ENCODE measurements at places on chromosomes 12 and 14.

GRCh38 chr12:65517656-65518210 lies 239.2 kb downstream of the MSRB3 start:
- DNase-seq, result no peak

GRCh38 chr14:20327005-20327869 lies 5.8 kb downstream of the CCNB1IP1 start:
- no peak for DNase-seq

DNA sequence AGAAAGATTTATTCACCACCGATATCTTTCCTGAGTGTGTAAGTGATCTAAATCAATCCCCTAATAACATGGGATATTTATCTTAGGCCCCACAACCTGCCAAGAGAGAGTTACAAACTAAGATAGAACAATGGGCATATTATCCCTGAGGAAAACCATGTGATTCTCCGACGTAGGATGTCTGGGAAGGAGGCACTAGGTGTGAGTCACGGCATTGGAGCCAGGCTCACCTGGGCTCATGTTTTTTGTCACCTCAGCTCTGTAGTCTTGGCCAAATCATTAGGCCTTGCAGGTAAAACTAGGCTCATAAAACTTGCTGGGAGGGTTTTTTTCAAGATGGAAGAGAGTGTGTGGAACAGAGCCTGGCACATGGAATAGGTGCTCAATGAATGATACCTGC lies 129.7 kb upstream of the PLEKHG7 start:
- DNase-seq, result no peak

GRCh38 chr12:131454418-131455217 lies 256.3 kb upstream of the SFSWAP start:
- DNase-seq, result no peak

DNA sequence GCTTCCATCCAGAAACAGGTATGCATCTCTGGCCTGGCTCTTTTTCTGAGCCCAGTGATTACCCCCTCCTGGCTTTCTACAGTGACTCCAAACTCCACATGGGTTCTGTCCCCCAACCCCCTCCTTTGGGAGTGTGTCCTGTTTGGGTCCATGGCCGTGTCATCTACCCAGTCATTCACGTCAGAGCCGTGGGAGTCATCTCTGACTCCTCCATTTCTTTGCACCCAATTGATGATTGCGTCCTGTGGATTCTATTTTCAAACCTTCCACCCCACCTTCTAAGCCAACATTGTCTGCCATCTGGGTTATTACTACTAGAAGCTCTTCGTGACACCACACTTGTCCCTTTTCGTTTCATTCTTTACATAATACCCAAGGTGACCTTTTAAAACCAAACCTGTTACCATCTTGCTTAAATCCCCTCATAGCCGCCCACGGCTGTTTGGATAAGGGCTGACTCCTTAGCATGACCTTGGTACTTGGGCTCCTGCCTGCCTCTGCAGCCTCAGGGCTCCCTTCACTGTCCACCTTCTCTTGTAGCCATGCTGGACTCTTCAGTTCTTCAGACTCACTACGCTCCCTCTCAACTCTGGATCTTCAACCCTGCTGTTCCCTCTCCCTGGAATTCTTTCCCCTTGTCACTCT lies 38.1 kb upstream of the NT5DC3 start:
- DNase-seq, result no peak

GRCh38 chr14:35083530-35084150 lies 37.6 kb downstream of the FAM177A1 start:
- no peak for DNase-seq

- no peak for DNase-seq
Measured at GRCh38 chr14:57071639-57072038, 197.1 kb downstream of the EXOC5 start.

DNA sequence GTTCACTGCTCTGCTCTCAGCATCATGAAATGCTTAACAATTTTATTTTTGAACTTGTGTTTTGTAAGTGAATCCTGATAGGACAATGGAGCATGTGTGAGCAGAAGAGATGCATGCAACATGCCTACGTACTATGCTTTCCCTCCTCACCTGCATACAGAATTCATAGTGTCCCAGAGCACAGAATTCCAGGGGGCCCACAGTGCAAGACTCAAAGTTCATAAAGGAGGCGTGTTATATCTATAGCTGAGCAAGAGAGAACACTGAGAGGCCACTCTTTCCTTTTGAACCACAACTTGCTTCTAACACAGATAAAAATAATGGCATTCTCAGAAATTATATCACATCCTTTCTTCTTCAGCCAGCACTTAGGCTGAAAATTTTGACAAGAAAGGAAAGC lies 28.8 kb downstream of the BHLHE41 start:
- DNase-seq, result no peak

DNA sequence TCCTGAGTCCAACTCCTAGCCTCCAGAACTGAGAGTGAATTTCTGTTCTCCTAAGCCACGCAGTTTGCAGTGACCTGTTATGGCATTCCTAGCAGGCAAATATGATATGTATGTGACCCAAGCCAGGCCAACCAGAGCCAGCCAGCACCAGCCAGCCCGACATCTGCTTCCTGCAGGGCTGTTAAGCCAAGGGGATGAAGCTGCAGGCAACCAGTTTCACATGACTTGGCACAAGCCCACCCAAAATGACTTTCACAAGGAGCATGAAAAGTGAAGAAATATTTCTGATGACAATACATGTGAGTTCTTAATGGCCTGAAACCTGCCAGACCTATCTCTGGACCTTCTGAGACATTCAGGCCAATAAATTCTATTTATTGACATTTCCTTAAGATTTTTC lies 68.1 kb downstream of the ITPK1 start:
- DNase-seq, result no peak

DNA sequence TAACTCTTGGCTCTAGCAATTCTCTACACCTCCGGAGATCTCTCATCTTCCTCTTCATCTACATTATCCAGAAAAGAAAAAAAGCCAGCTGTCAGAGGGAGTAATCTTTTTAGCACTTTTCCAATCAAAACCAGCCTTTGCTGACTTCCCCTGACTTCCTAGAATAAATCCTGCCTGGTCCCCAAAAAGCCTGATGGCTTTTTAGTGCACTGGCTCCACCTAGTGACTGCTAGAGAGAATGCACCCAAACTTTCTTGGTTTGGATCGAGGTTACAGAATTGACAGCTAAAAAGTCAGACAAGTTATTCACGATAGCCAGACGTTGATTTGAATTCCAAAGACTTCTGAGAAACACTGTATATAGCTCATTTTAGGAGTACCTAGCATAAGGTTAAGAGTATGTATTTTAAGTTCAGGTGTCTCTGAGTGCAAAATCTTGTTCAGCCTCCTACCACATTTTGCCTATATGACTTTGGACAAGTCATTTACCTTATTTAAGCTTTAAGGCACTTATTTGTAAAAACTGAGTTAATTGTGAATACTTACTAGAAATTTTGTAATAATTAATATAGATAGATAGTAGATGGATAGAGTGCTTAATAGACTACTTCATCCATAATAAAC lies 185.7 kb upstream of the GRIN2B start:
- DNase-seq, result peak; percentile 60

DNA sequence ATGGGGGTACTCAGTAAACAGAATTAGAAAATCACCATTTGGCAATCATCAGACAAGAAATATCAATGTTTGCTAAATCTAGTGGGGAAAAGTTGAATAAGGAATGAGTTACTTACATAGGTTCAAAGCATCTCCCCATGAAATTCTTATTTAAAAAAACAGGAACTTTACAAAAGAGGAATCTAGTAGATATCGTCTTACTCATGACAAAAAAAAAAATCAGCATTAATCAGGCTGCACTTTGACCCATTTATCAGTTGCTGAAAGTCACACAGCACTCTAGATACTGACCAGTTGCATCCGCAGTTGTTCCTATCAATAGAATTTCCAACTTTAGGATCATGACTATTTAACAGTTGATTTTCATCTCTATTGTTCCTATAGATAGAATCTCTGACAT lies 5.8 kb upstream of the DICER1 start:
- no peak for DNase-seq

GRCh38 chr12:81340910-81341309 lies 263.0 kb downstream of the ACSS3 start:
- no peak for DNase-seq

DNA sequence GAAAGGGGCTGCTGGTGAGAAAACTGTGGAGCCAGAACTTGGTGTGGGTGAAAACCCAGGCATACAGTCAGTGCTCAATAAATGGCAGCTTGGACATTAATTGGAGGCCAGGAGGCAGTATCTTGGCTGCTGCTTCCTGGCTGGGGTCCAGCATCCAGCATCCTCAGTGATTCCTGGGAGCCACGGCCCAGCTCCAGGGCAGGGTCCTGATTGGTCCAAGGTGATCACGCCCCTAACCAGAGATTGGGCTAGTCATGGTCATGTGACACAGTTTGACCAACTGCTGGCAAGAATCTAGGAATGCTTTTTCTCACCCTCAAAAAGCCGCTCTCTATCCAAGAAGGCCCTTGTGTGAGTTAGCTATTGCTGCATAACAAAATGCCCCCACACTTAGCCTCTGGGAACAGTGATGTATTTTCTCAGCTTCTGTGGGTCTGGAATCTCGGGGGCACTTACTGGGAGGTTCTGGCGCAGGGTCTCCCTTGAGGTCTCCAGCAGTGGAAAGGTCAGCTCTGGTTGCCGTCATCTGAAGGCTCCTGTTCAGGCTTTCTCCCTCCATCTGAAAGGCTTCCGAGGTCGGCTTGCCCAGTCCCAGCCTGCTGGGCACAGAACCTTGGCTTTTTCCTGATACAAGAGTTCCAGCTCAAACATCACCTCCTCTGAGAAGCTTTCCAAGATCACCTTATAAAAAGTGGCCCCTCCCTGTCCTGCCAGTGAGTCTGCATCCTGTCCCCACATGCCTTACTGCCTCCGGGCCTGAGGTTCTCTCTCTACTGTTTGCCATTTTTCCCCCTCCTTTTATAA lies 119.2 kb upstream of the NCOR2 start:
- DNase-seq, result no peak

- DNase-seq, result no peak
Measured at GRCh38 chr12:54725233-54725843, 77.2 kb upstream of the DCD start.

- no peak for DNase-seq
Measured at GRCh38 chr12:83690465-83690864, 1003.8 kb downstream of the TMTC2 start.

- DNase-seq, result no peak
Measured at GRCh38 chr14:105155071-105155651, 13.4 kb downstream of the JAG2 start.

- no peak for DNase-seq
Measured at GRCh38 chr12:73076760-73077159, 804.6 kb downstream of the TRHDE start.
